Left lung (tissue), 14 donors: ENCODE measurements at places on chromosomes 5 and 9. TPM values are rescaled to one million over a fixed set of nuclear protein-coding genes. Genes with fewer than 3 reads are reported as not detected.

The PFN3 gene
- total RNA-seq: not detected

The CPEB4 gene
- total RNA-seq: 52.5 TPM

The TEX53 gene
- not detected for total RNA-seq

The MZB1 gene
- 10.6 TPM for total RNA-seq

The FCN2 gene
- total RNA-seq: not detected

The SLC24A2 gene
- not detected for total RNA-seq

The CTNND2 gene
- total RNA-seq: not detected

The PCDHGB7 gene
- 10.8 TPM for total RNA-seq

The PROB1 gene
- total RNA-seq: 1.8 TPM

The ANXA1 gene
- total RNA-seq: 387 TPM

The CYLC2 gene
- not detected for total RNA-seq

The TMEM215 gene
- total RNA-seq: not detected

The PCDHA11 gene
- total RNA-seq: 1.4 TPM

The SLC46A2 gene
- total RNA-seq: 7.0 TPM

The CATSPER3 gene
- 0.85 TPM for total RNA-seq

The SOWAHA gene
- total RNA-seq: 0.16 TPM

The MARCHF11 gene
- not detected for total RNA-seq

The MLANA gene
- not detected for total RNA-seq

The SPATA31C1 gene
- total RNA-seq: not detected

The FAXDC2 gene
- 17.9 TPM for total RNA-seq

The P4HA2 gene
- 58.5 TPM for total RNA-seq

The RNF208 gene
- 4.9 TPM for total RNA-seq

The SNCAIP gene
- total RNA-seq: 3.2 TPM

The CORO2A gene
- 14.9 TPM for total RNA-seq

The ATOX1 gene
- 89.7 TPM for total RNA-seq

The NR2F1-AS1 gene
- total RNA-seq: 10.5 TPM

The GLRA1 gene
- not detected for total RNA-seq

The ROPN1L gene
- 9.5 TPM for total RNA-seq

The LEAP2 gene
- total RNA-seq: 1.2 TPM

The DNAH5 gene
- 3.5 TPM for total RNA-seq

The IFNA13 gene
- total RNA-seq: not detected

The LHX6 gene
- 4.8 TPM for total RNA-seq

The ASTN2 gene
- 4.6 TPM for total RNA-seq

The OMD gene
- 8.5 TPM for total RNA-seq

The DAPK1 gene
- 123 TPM for total RNA-seq

The NFIB gene
- total RNA-seq: 97.9 TPM

The PHAX gene
- total RNA-seq: 28.2 TPM

The BTNL3 gene
- 0.42 TPM for total RNA-seq

The OR2K2 gene
- total RNA-seq: not detected

The NR5A1 gene
- not detected for total RNA-seq

The G3BP1 gene
- 207 TPM for total RNA-seq

The LIFR gene
- 52.6 TPM for total RNA-seq

The IFNB1 gene
- total RNA-seq: not detected

The PCDHB3 gene
- 3.9 TPM for total RNA-seq
